ENCODE measurements at places on chromosomes 16 and 17.

DNA sequence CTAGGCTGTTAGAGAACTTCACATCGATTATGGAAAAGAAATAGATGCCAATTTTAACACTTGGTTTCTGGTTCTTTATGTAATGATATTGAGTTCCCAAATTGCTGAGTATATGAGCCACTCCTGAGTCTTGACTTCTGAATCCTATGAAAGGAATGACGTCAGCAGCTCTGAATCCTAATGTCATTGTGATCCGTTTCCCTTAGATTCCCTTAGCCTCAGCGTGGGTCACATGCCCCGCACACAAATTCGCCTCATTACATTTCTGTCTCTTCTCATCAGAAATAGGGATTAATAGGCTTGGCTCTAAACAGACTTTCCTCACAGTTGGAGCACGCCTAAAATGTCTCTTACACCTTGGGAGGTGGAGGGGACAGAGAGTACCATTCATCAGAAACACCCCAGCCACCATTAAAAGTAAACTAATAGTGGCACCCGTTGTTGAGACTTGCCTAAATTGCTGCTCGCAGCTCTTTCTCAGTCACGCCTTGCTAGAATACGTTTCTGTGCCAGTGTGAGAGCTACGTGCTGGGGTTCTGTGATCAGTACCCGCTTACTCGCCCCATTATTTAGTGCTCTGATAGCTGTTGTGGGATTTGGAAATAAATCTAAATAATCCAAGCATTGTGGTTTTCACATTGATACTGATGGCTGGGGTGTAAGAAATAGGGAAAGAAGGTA, 7.1 kb downstream of the MRM3 start:
- no peak for DNase-seq

DNA sequence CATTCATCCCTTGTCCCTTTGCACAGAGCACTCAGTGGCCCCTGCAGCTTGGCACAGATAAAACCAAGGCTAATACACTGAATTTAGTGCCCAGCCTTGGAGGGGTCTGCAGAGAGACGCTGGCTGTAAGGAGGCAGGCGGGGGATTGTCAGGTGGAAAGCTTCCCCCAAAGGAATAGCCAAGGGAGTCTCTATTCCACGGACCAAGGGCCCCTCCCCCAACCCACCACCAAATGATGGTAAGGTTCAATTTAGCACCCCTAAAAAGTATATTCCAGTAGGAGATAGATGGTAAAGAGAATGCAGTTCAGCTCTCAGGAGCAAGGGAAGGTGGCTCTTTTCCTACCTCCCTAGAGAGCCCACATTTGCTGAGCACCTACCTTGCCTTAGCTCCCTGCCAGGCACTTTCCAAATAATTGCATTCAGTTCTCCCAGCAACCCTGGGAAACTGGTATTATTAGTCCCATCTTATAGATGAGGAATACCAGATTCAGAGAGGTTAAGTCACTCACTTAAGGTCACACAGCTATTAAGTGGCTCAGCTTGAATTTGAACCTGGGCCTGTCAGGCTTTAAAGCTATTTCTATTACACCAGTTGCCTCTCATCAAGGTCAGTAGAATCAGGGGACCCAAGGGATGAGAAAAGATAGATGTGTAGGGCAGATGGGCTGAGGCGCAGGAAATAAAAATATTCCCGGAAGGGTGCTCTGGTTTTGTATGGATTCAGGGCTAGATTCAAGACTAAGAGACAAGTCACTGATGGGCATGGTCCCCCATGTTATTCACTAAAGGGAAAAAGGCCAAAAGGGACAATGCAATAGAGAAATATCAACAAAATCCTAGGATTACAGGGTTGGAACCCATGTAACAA, 20.0 kb upstream of the ZFHX3 start:
- no peak for DNase-seq

- DNase-seq: no peak
Observed at GRCh38 chr16:16022683-16023064, 73.3 kb downstream of the ABCC1 start.

- DNase-seq: no peak
Observed at GRCh38 chr17:4436846-4437245, 3.1 kb downstream of the SPNS3 start.

- DNase-seq: no peak
Observed at GRCh38 chr17:32699247-32699646, 177.7 kb downstream of the MYO1D start.

GRCh38 chr16:21194771-21195301, 16.5 kb downstream of the ZP2 start:
- DNase-seq: no peak

- DNase-seq: no peak
Observed at GRCh38 chr17:76912421-76913164, 44.4 kb downstream of the MGAT5B start.

DNA sequence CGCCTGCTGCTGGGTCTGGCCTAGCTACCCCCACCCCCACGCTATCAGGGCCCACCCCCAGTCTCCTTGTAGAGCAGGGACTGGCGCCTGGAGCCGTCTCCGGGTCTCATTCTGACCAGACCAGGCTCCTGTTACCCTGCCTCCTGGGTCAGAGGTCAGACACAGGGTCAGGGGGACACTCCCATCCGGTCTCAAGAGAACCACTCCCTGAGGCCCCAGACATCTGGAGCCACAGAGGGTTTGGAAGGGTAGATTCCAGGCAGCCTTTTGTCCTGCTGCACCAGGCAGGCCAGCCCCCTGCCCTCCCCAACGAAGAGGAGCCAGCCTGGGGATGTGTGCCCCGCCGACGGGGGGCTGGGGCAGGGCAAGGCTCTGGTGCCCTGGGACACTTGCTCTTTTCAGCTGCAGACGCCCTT, 944 bp upstream of the WFIKKN1 start:
- no peak for DNase-seq

Data from SW 1271 (cell line).